ENCODE measurements at places on chromosomes 3 and 15.

GRCh38 chr15:27692438-27692837 is 406.7 kb downstream of the OCA2 start:
- no peak for DNase-seq

DNA sequence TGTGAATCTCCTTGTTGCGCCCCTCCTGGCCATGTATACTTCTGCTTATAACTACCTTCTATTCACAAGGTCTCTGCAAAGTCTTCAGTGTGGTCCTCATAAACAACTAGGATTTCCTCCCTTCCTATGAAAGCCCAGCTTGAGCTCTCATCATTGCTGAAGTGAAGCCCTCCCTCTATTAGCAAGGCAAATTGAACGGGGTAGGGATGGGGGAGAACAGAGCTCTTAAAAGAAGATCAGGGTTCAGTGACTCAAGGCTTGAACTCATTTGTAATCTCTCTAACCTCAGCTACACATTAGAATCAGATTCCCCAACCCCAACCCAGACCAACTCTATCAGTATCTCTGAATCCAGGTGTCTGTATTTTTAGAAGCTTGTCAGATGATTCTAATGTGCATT is 88.3 kb upstream of the ST8SIA2 start:
- DNase-seq, result no peak

DNA sequence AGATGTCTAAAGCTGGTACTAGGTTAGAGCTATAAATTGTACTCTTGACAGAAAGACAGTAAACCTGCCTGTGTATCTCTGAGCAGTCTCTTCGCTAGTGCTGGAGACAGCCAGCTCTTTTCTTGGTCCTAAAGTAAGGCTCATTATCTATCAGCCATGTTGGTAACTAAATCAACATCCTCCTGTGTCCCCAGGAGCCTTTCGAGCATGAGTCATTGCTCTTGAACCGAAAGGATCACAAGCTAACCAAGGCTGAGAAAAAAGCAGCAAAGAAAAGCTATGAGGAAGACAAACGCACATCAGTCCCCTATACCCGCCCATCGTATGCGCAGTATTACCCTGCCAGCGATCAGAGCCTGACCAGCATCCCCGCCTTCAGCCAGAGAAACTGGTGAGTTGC is 25.0 kb upstream of the TEX264 start:
- DNase-seq, result no peak

- no peak for DNase-seq
Measured at GRCh38 chr3:123780656-123781055, 103.5 kb downstream of the MYLK start.

- DNase-seq, result no peak
Measured at GRCh38 chr3:180630371-180630770, 28.4 kb downstream of the TTC14 start.

GRCh38 chr15:74136814-74137536 is 6.6 kb downstream of the ISLR2 start:
- DNase-seq, result no peak

DNA sequence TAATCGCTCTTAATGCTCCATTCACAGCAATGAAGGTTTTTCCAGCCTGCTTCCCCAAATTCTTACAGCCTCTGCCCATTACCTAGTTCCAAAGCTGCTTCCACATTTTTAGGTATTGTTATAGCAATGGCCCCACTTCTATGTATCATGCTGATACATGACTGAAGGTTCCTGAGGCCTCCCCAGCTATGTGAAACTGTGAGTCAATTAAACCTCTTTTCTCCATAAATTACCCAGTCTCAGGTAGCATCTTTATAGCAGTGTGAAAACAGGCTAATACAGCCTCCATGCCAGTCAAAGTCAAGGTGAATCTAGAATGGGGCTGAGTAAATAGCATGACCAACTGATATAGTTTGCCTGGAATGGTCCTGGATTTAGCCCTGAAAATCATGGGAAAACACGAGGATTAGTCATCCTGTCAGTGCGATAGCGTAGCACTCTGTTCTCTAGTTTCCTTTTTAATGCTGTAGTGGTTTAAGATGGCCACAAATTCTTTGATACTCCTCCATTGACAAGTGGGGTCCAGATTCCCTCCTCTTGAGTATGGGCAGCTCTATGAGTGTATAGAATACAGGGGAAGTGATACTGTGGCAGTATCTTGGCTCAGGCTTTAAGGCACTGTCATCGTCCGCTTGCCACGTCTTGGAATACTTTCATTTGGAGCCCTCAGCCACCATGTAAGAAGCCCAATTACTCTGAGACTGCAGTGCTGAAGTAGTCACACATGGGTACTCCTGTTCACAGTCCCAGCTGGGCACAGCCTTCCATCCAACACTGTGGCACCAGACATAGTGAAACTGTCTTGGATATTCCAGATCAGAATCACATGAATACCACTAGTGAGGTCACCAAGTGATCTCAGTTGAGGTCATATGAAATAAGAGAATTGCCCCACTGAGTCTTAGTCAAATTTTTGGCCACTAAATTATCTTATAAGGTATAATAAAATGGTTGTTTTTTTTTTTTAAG is 94.0 kb upstream of the PLCL2 start:
- DNase-seq, result no peak

DNA sequence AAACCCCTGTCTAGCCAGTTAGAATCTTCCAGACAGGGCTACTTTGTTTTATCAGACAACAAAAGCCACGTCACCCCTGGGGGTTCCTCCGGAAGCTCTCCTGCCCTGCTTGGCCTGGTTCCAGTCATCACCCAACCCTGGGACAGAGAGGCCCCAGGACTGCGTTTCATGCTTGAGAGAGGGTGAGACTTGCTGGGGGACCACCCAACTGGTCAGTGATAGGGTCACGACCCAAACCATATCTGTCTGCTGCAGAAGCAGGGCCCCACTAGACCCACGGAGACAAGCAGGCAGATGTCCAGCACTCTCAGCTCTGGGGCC is 1.2 kb downstream of the NT5DC2 start:
- DNase-seq, result no peak

DNA sequence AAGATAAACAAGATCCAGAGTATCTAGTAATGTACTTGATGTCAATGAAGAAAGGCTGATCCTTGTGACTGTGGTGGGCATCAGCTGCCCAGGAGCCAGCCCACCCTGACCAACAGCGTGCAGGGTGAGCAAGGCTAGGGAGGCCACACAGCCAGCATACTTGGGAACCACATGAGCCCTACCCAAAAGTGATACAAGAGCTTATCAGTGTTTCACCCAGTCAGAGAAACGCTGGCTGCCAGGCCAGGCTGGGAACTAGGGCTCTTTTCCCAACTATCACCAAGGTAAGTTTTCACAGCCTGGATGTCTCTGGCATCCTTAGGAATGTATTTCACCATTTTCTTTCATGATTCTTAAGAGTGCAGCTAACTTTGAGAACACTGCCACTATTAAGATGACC is 24.9 kb downstream of the CHAC1 start:
- DNase-seq, result no peak

DNA sequence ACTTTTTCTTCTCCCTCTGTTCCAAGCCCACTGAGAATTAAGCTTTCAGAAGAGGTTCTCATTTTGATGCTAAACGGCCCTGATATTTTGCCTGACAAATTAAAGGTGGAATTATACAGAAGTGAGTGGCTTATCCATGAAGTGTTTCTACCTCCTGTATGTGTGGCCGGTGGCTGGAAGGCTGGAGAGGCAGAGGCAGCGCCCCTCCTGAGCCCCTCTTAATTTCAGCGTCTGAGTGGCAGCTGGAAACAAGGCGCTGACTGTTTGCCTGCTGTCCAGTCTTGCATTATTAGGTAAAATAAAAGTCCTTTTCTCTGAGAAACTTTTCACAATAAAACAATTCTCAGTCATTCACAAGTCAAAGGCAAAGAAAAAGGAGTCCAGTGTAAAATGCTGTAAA is 685.7 kb downstream of the MCTP2 start:
- DNase-seq, result no peak

DNA sequence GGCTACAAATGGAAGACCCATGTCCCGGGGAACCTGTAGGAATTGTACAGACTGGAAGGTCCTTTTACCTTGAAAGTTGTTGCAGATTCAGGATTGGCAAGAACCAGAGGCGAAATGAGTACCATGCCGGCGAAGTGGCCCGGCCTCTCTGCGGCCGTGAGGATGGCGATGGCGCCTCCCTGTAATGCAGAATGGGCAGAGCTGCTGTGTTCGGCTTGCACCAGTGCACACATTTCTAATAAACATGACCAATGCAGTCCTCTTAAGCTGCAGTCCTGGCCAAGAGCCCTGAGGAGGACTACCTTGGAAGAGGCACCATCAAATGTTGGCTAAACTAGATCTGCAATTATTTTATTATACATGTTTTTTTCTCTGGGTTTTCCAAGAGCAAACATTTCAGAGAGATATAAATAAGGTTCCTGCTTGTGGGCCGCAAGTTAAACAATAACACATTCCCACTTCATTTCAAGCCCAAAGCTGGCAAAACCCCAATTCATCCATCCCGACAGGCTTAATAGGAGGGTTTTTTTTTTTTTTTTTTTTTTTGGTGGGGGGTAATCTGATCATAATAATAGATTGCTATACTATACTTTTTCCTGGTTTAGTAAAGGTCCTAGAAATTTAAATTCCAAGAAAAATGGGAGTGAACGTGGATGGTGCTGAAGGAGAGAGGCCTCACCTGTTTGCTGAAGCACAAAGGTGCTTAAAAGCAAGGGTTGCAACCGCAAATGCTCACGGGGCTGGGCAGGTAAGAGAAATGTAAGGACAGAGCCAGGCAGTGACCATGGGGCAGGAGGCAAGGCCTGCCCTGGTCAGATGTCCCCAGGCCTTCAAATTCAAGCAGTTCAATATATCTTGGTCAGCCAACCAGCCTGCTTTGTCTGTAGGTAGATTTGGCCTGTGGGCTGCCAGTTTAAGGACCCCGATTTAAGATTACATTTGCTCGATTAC is 48.5 kb downstream of the ABTB1 start:
- DNase-seq, result no peak

DNA sequence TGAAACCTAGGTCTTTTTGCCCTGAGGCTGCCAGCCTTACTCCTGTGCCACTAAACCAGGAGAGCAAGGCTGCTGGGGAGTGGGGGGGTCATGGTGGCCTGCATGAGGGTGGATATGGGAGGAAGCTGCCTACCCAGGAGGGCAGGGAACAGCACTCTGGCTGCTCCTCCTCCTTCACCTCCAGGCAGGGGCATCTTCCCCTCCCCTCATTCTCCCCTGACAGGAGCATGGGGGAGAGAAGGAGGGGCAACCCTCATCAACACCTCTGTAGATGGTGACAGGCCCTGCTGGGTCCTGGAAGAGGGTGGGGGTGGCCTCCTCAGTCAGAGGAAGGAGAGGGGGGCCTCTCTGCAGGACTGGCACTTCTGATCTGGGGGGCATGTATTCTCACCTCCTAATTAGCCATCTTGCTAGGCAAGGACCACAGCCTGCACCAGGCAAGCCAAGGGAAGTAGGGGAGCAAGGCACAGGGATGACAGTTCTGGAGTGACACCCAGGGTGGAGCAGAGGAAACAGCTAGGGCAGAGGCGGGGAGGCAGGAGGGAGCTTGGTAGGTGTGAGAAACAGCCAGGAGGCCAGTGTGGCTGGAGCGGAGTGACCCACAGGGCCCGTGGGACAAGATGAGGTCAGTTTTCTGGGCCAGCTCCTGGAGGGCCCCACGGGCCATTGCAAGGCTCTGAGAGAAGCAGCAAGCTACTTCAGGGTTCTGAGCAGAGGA is 4.9 kb downstream of the CCDC33 start:
- DNase-seq, result no peak

DNA sequence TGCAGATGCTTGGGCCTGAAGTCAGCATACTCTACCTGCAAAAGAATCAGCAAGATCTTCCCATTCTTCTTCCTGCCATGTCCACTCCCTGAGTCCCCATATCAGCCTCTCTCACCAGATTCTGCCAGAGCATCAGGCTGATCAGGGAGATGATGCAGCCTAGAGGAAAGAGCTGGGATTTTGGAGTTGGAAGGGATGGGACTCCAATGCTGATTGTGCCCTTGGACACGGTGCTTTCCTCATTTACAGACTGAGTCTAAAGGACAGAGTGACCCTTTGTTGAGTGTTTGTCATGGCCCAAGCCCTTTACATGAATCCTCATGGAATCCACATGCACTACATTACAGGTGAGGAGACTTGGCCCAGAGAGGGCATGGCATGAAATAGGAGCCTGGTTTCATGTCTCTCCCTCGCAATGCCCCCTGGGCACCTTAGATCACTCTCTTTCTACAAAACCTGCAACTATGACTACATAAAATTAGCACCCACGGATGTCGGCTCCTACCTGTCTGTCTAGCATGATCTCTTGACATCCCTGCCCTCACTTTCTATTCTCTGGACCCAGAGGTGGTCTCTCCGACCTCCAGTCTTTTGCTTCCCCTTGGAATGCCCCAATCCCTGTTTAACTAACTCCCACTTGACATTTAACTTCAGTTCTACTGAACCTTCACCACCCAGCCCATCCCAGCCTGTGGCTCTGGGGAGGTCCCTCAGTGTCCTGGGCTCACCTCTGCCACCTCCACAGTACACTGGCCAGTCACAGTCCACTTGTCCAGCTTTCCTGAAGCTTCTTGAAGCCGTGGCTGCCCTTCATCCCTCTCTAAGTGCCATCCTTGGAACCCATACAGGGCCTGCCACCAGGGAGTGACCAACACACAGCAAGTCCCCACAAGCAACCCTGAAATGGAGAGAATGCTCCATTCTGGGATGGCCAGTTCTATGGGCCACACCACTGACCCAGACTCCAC is 173.5 kb downstream of the ABHD5 start:
- DNase-seq, result no peak

DNA sequence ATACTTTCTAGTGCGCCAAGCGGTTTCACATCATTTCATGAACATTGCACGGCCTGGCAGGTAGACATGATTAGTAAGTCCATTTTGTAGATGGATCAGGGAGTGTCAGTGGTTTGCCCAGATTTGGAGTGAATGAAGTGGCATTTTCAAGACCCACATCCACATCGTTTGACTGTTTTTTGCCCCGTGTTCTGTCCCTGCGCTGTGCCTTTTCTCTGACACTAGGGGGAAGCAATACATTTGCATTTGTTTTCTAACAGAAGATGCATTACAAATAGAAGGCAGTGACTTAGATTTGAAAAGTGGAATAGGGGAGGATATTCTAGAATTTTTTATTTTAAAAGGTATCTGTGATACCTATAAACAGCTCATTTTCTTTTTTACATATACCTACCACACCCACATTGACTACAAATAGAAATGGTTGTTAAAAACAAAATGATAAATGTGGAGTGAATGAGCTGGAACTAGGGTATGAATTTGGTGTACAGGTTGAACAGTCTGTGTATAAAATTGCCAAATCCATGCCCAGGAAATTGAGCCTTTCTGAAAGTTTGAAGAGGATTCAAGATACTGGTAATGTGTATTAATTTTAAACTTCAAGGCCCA is 98.0 kb downstream of the USP13 start:
- no peak for DNase-seq

- DNase-seq, result no peak
Measured at GRCh38 chr3:31670136-31670535, 137.4 kb downstream of the STT3B start.

DNA sequence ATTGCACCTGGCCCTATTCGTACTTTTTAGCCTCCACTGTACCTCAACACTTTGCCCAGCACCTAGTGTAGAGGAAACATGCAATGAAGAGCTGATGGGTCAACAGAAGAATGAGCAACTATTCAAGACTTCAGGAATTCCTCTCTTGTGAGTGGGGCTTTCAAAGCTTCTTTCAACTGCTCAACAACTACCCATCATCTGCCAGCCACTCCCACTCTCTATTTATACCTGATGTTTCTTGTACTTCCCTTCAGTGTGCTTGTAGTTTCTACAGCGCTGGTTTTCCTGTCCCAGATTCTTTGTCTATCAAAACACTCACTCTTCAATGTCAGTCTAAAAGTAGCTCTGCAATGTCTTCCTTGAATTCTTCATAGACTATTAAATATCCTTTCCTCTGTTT is 168.3 kb upstream of the LPP start:
- no peak for DNase-seq

GRCh38 chr3:144045766-144046165 is 74.1 kb downstream of the DIPK2A start:
- DNase-seq, result no peak
